ENCODE measurements at places on chromosomes 16 and 17.

- no peak for DNase-seq
These were observed 1.0 kb downstream of the ANTKMT start for GRCh38 chr16:721765-722540.

DNA sequence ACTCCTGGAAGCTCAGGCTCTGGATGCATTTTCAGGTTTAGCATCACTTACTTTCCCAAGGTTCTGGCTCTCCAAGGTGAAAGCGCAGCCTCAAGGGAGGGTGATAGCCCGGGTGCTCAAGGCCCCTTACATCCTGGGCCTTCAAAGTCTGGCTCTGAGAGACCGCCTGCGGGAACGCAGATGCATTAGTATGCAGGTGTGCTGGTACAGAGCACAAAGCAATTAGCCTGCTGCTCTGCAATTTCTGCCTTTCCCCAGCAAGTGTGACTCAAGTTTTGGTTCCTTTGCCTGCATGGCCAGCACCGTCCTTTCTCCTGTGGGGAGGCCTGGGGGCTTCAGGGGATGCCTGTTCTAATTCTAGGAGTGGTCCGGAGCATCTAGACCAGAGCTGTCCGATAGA lies 116.2 kb downstream of the AATF start:
- DNase-seq: no peak

GRCh38 chr17:19945009-19945626 lies 32.5 kb downstream of the AKAP10 start:
- DNase-seq: no peak

- DNase-seq: no peak
These were observed 7.2 kb upstream of the METTL9 start for GRCh38 chr16:21592191-21592590.

DNA sequence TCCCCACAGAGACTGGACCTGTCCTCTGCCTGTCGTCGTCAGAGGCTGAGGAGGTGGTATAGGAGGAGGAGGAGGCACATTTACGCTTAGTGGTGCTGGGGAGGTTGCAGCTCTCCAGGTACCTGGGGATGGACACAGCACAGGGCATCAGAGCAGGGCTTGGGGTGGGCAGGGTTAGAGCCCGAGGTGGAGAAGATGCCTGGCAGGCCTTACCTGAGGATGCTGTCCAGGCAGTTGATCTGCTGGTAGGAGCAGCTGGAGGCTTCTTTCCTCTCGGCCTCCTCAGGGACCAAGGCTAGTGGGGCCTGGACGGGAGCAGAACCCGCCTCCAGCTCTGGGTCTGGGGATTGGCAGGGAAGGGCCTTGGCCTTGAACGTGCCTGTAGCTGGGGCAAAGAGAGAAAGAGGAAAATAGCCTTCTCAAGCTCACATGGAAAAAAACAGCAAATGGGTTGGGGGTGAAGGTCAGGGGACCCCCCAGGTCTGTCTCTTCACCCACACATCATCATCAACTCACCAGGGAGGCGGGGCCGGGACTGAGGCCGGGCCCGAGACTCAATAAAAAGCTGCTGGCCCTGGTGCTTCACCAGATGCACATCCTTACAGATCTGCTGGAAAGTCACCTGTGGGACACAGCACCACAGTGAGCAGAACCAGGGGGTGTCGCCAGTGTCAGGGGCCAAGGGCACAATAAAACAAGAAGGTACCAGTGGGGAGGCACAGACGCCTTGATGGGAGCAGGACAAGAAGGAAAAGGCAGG lies 5.6 kb downstream of the PER1 start:
- no peak for DNase-seq

GRCh38 chr16:17836868-17837602 lies 366.3 kb upstream of the XYLT1 start:
- no peak for DNase-seq

DNA sequence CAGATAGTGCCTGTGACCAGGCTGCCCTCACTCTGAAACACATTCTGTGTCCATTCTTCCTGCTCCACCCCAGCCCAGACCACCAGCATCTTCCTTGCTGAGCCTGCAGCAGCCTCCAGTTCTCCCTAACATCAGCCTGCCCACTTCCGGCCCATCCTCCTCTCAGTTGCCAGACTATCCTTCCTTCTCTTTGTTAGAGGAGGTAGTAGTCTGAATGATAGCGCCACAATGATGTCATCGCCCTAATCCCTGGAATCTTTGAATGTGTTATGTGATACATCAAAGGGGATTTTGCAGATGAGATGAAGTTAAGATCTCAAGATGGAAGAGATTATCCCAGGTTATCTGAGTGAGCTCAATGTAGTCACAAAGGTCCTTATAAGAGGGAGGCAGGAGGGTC lies 3.2 kb upstream of the ZDHHC1 start:
- no peak for DNase-seq

Data from CD4-positive, alpha-beta T cell treated with Interleukin-2 at 100 ng/mL for 4 hours (primary cell).